ENCODE measurements at places on chromosomes 4 and X. TPM values are rescaled to one million over a fixed set of nuclear protein-coding genes. Genes with fewer than 3 reads are reported as not detected.

GRCh38 chrX:97367125-97367524 lies 483.4 kb downstream of the RPA4 start:
- DNase-seq = no peak

- no peak for DNase-seq
These were observed 348.5 kb downstream of the OPHN1 start for GRCh38 chrX:68084765-68085164.

DNA sequence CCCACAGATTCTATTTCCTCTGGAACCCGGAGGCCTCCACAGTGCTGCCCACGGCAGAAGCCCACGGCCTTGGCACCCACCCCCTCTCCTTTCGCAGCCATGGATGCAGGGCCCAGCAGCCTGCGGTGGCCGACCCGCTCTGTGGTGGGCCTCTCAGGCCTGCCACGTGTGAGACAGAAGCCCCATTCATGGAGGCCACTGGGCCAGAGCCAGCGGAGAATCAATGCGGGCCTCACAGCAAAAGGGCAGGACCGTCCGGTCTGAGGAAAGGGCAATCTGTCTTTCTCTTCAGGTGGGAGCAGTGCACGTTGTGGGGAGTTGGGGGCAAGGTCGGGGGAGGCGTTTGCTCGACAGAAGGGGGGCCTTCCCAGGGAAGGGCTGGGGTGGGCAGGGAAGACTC lies 8.4 kb upstream of the HAUS7 start:
- no peak for DNase-seq

CRMP1 gene
- 0.16 TPM for total RNA-seq

SLC26A1 gene
- 0.23 TPM for total RNA-seq

Data from spleen (tissue), 13 donors.